SIG-M5 (cell line): ENCODE measurements at places on chromosomes 12 and 14.

GRCh38 chr12:28558250-28558649, 368.0 kb downstream of the CCDC91 start:
- DNase-seq = no peak

- DNase-seq = no peak
Measured at GRCh38 chr14:55430024-55430690, 10.3 kb downstream of the TBPL2 start.

DNA sequence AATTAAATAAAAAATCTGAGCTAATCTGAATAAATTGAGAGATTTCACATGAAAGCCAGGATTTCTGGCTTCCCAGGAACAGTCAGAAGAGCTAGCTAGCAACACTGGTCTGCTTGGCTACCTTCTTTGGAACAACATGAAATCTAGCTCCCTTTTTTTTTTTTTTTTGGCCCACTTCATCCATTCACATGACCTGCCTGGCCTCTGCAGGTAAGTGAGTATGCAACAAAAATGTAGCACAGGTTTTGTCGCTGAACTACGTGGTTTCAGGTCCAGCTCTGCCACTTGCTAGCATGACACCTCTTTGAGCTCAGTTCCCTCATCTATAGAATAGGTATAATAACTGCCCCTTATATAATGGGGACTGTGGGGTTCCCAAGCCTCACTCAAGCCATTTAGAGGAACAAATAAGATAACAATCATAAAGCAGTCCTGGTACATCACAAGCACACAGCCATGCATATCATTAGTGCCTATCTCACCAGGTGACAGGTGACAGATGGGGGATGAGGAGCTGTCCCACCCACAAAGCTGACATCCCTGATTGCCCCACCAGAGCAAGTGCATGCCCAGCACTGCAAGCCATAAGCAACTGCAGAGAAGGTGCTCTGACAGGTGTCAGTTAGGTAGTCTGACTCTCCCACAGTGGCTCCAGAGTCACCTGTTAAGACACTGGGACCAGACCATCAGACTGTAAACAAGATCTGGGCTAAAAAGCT, 25.6 kb downstream of the PXN start:
- DNase-seq = no peak

DNA sequence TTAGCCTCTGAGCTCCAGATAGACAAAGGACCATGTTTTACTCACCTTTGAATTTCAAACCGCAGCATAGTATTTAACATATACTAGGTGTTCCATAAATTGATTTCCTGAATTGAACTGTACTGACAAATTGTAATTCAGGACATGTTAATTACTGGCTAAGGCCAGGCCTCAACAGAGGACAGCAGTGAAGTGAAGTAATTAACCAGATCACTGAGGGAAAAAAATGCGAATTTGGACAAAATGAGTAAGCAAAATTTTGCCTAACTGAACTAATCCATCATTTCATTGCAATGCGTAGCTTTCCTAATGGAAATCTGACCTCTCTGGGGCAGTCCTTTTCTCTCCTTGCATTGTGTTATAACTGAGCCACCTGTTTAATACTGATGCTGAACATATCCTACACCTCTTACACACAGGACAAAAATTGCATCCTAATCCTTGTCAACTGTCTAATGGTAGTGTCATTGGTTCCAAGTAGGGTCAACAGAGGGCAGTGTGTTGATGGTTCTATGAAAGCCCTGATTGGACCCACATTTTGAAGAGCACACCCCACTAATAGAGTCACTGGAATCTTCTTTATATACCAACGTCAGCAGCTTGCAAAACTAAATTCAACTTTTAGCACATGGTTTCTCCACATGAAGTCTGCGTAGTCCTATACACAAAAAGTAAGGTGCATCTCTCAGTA, 148.4 kb downstream of the SLC25A21 start:
- DNase-seq = no peak

DNA sequence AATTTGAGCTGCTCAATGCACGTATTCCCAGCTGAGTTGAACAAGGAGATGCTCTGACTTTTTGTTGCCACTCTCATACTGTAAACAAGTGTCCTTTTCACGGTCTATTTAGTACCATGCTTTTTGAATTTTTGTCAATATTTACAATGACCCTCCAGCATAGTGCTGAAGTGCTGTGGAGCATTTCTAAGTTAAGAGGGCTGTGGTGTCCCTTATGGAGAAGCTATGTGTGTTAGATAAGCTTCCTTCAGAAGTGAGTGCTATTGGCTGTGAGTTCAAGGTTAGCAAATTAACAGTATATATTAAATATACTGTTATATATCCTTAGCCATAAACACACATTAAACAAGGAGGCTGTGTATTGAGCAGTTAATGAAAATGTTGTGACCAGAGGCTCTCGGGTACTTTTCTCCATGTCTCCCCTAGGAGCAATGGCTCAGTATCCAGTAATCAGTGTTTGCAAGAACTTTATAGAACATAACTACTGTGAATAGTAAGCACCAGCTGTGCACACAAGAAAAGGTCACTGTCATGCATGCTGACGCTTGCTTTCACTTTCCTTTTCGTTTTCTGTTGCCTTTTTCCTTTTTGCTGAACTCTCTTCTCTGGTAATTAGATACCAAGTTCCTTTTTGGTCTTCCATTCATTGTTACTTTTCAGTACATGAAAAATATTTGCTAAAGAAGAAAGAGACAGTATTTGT, 187.2 kb upstream of the NEDD1 start:
- no peak for DNase-seq

DNA sequence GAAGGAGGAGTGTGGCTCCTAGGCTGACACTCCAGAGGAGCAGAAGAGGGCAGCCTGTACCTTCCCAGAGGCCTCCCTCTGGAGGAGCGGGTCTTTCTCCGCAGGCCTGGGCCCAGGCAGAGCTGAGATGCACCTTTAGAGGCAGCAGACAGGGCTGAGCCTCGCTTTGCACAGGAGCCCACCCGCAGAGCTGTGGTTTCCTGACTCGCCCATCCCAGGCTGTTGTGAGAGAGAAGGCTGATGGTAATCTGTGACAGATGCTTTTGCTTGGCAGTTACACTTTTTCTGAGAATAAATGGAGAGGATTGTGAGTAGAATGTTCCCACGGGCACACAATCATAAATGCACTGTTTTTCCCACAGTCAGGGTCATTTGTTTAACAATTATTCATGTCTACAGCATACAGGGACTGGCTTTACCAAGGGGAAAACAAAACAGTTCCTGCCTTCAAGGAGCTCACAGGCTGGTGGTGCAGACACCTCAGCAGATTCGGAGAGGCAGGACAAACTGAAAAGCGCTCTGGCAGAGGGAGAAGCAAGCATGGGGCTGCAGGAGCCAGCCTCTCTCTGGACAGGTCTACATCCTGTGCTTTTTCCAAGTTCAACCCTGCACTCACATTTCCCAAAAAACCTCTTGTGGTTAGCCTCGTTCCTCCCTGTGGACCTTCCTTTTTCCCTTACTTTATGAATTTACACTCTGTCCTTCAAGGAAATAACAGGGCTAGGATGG, 13.9 kb downstream of the EVL start:
- no peak for DNase-seq

DNA sequence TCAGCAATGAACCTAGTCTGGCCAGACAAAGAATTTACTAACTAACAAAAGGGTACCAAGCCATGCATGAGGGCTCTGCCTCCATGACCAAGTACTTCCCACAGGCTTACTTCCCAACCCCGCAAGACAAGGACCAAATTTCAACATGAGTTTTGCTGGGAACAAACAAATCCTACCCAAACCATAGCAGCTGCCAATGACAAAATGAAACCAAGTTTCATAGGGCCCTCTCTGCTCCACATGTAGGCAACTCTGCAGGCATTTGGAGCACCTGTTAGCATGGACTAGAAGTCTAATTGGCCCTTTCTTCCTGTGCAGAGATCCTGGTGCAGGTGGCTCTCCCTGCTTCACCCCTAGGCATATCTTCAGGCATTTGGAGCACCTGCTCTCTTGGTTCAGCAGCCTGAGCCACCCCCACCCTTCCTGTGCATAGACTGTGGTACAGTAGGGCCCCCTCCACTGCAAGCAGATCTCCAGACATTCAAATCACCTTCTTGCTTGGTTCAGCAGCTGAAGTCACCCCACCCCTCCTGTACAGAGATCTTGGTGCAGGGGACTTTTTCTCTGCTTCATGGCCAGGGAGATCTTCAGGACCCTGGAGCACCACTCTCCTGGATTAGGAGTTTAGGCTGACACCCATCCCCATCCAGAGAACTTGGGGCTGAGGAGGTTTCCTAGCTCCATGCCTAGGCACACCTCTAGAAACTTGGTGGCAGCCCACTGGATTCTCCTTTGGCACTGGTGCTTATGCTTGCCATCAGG, 308.7 kb downstream of the RPAP3 start:
- DNase-seq = no peak

GRCh38 chr14:80518173-80518572, 306.9 kb upstream of the DIO2 start:
- no peak for DNase-seq

- no peak for DNase-seq
Measured at GRCh38 chr12:124496584-124496983, 70.8 kb downstream of the NCOR2 start.

DNA sequence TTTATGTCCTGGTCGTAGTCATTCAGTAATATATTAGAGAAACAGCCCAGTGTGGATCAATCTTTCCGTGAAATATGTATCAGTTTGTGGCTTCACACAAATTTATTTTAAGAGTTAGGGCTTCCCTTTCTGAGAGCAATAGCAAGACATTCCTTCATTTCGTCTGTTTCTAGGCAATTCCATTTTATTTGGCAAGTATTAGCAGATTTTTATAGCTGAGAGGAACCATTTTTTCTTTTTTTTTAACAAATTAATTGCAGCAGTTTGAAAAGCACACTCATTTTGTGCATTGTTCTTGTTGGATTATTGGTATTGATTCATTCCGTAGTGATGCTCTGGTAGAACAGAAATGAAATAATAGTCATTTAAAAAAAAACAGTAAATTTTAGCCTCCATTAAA, 132.9 kb downstream of the SRGAP1 start:
- no peak for DNase-seq

GRCh38 chr12:93585247-93585646, 12.8 kb downstream of the SOCS2 start:
- DNase-seq = no peak

- no peak for DNase-seq
Measured at GRCh38 chr14:61652526-61653262, 42.6 kb upstream of the HIF1A start.

- DNase-seq = no peak
Measured at GRCh38 chr14:32426586-32427388, 97.7 kb downstream of the AKAP6 start.

DNA sequence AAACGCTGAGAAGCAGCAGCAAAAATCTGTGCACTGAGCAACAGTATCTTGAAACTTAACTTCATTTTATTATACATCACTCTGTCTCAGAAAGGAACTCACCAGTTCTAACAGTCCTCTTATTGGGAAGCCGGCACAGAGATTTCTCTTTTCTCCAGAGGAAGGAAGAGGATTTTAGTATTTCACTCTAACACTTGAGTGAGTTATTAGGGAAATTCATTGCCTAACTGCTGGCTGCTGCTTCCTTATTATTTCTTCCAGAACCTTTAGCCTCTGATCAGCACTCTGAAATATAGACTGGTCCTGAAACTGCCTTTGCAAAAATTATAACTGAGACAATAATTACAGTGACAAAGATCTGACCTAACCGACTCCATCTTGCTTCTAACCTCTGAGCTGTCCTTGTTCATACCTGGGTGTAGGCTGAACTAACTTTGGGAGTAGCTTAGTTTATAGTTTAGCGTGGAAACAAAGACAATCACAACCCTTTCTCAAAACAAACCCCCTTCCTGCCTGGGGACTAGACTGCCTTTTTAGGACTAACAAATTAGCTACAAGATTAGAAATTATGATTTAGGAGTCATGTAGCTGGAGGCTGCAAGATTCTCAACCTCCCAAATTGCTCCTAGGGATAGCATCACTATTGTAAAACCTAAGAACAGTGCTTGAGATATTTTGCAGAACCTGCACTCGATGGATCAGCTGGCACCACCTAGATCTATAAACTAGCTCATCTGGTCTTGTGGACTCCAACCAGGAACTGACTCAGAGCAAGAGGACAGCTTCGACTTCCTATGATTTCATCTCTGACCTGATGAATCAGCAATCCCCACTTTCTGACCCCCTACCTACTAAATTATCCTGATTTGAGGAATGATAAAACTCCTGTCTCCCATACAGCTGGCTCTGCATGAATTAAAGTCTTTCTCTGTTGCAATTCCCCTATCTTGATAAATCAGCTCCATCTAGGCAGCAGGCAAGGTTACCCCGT, 117.5 kb downstream of the DYRK2 start:
- no peak for DNase-seq

GRCh38 chr12:47808574-47809365, 10.9 kb downstream of the HDAC7 start:
- DNase-seq = no peak

- no peak for DNase-seq
Measured at GRCh38 chr12:3061059-3061458, 16.1 kb upstream of the TSPAN9 start.

DNA sequence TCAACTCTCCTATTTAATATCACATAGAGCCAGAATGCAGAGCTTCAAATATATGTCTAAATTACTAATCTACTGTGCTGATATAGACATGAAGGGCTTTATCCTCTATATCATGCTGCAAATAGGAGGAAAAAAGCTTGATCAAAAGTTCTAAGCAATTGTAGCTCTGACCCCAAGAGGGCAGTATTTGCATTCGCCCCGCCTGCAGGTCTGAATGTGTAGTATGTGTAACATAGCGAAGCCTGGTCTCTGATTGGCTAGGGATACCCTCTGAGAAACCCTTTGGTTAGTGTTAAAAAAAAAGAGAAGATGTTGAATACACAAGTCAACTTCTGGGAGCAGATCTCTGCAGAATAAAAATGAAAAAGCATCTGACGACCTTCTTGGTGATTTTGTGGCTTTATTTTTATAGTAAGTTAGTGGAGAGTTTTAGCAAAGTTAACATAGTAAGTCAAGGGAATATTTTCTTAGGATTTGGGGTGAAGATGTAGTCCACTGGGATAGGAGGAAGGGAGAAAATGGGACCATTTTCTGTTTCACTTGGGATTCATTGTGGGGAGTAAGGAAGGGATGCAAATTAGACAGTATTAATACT, 151.6 kb upstream of the OR4E1 start:
- DNase-seq = no peak

DNA sequence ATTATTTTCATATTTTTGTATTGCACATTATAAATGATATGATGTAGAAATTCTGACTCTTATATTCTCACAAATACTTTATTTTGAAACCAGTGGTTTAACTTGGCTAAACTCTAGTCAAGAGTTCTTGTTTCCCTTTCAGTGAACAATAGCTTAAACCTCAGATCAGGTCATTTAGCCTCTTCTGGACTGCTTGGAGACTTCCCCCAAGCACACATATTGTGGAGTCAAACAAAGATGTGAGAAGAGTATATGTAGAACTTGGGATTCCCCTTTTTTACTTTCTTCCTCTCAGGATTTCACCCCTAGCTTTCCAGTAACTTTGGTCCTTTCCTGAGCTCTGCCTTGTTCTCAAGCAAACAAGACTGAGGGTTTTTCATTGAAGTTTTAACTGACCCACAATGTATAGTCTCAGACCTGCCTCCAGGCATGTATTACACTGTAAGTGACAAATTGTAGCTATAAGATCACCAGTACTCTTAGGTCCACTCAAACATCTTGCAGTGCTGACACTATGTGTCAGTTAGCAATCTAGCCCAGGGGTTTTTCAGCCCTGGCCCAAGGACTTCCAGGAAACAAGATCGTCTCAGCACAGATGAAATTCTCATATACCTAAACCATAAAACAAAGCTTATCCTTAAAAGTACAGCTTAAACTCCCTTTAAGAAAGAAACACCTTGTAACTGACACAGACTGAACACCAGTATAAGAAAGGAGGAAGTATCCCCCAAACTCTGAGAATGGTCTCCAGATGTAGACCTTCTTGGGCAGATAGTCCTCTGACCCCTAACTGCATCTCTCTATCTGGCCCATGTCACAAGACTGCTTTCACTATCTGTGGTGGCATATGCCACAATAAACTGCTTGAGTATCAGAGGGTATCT, 98.6 kb downstream of the SLC6A15 start:
- DNase-seq = no peak
